COLO829 (cell line): ENCODE measurements at places on chromosomes 12 and 14.
A peak's percentile ranks its signal among the peaks of the same experiment; 100 is the strongest.

DNA sequence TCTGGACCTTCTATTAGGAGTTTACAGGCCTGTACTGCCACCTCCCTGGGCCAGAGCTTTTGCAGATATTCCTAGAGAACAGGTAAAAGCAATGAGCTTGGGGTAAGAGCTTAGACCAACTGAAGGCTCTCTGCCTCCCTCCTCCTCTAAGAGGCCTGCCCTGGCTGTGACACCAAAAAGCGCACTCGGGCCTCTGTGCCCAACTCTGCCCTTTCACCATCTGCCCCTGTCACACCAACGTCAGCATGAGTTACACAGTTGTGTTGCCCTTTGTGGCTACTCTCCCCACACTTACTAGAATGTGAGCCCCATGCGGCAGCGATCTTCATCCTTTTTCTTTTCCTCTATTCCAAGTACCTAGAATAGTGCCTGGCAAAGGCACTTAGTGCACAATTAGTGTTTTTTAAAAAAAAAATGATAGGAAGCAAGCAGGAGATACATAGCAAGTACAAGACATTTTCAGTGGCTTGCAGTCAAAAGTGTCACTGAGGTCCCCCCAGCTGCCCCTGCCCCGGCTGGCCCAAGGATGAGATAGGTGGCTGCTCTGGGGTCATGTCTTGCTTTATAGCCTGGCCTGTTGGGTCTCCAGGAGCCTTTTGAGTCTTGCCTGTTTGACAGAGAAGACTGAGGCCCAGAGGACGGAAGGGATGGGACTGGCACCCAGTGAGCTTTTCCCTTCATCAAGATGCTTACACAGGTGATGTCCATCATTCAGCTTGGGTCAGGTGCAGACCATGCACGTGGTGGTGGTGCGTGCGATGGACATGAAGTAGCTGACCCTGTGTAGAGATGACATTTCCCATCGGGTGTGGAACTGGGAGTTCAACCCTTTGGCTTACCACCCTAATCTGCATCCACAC lies 12.5 kb downstream of the CKB start:
- no peak for DNase-seq

GRCh38 chr14:38866461-38866860 lies 236.6 kb downstream of the SEC23A start:
- DNase-seq, result no peak

DNA sequence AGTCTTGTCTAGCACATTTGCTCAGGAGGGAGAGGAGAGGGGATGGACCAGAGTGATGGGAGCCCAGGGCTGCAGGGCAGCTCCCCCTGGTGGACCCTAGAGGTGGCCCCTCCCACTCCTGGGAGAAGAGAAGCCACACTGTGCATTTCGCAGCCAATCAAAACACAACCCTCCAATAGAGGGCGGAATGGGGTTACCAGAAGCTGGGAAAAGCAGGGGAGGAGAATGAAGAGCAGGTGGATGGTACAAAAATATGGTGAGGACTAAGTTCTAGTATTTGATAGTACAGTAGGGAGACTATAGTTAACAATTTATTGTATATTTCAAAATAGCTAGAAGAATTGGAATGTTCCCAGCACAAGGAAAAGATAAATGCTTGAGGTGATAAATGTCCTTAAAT lies 23.6 kb downstream of the VASH1 start:
- peak; percentile 96 for DNase-seq

GRCh38 chr12:129941618-129942017 lies 37.8 kb upstream of the TMEM132D start:
- DNase-seq, result no peak

DNA sequence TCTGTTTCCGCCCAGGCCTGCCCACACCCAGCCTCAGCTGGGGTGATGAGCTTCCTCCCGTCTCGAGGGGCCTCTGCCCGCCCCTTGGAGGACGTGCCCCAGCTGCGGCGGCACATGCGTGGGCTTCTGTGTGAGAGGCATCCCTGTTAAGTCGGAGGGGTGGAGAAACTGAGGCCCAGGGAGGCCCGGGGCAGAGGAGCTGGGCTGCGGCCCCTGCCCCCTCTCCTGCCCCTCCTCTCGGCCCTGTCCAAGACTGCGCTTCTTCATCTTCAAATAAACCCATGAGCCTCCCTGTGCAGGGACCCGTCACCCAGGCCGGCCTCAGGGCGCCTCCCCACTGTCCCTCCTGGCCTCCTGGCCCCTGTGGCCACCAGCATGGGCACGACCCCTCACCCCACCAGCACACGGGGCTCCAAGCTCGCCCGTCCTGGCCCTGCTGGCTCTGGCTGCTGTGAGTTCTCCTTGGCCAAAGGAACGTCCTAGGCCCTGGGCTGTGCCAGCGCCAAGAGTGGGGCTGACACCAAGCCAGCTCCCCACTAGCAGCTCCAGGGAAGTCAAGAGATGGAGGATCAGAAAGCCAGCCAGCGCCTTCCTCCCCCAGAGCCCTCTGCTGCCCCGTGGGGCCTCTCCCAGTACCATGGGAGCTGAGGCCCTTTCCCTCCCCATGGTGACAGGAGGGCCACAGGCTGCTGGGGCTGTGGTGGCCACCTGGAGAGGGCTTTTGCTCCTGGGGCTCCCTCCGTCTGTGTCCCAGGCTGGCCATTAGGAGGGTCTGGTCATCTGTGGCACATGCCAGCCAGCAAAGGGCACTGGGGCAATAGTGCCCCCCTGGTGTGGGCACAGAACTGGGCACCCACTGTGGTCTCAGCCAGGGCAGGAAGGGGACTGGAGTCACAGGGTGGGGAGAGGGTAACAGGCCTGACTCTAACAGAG lies 180.4 kb downstream of the KIF26A start:
- DNase-seq, result no peak

GRCh38 chr12:94445662-94446061 lies 14.0 kb downstream of the CEP83 start:
- DNase-seq, result no peak

DNA sequence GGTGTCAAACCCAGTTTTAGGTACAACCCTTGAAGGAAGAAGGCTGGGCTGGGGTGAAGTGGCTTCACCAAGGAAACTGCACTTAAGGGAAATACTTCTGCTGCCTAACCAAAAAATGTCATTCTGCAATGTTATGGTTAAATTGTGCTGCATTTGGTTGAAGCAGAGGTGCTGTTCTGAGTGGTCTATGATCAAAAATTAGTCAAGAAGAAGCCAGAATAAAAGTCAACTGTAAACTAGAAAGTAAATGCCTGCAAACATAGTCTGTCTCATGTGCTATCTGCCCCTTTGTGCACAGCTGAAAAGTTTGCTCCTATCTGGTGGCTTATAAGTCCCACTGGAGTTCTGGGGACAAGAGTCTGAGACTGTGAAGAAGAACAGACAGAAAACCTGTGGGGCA lies 158.8 kb downstream of the C12orf42 start:
- no peak for DNase-seq

GRCh38 chr12:90546511-90546910 lies 408.5 kb downstream of the CCER1 start:
- no peak for DNase-seq

DNA sequence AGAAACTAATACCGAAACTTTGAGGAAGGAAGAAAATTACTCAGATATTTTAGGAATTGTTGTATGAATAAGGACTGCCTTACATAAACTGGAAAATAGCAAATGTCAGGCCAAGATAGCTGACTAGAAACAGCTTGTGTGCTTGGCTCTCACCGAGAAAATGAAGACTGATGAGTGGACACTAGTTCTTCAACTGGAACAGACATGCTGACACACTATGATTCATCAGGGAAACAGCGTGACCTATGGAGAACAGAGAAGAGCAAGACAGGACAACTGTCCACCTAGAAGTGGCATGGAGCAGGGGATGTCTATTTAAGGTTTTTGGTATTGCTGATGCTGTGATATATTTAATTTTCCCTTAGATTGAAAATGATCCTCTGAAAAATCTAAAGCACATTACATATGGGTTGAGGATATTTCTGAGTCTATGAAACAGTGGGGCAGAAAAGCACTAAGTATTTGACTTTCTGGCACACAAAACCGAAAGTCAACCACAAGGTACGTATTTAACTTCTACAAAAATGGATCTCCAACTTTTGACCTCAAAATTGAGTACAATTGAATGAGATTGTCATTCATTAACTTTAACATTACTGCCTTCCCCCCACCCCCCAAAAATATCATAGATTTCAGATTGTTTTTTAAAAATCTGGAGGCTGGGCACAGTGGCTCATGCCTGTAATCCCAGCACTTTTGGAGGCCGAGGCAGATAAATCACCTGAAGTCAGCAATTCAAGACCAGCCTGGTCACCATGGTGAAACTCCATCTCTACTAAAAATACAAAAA lies 863.2 kb downstream of the LRFN5 start:
- DNase-seq, result no peak

- DNase-seq, result no peak
These were observed 584.5 kb downstream of the TMTC2 start for GRCh38 chr12:83271201-83271600.

- DNase-seq, result no peak
These were observed 2.4 kb downstream of the KRT76 start for GRCh38 chr12:52774629-52775250.

- DNase-seq, result no peak
These were observed 553 bp upstream of the KRT79 start for GRCh38 chr12:52834727-52835001.

- DNase-seq, result no peak
These were observed 54.7 kb upstream of the CLMN start for GRCh38 chr14:95374239-95374997.

DNA sequence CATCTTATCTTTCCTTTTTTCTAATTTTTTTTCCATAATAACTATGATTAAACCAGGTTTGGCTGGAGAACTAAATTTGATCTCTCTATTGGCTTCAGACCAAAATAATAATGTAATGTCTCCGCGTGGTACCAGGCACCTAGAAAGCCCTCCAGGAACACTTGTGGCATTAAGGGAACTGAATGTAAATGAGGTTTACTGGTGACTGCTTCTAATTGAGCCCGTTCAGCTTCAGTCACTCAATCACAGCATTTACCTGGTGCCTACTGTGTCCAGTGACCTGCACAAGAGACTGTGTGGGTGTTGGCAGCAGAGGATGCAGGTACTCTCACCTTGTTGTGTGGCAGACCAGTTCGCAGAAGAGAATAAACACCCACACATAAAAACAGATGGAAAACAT lies 302.5 kb downstream of the DPF3 start:
- no peak for DNase-seq

GRCh38 chr14:102164965-102165364 lies 25.3 kb downstream of the WDR20 start:
- DNase-seq, result no peak

DNA sequence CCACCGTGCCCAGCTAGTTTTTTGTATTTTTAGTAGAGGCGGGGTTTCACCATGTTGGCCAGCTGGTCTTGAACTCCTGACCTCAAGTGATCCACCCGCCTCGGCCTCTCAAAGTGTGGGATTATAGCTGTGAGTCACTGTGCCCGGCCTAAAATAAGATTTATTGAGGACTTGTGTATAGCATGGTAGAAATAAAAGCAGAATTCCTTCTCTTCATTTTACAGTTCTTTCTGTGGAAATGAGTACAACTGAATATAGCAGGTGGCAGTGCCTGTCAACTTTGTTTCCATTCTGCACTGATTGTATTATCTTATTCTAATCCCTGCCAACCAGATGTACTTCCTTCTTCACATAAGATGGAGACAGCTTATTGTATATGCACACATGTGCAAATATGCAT lies 41.0 kb downstream of the DIP2B start:
- DNase-seq, result no peak

- DNase-seq, result peak; percentile 56
These were observed 417.3 kb downstream of the SNAPC1 start for GRCh38 chr14:62179367-62180018.

GRCh38 chr12:87336814-87337336 lies 692.3 kb downstream of the C12orf50 start:
- DNase-seq, result no peak

DNA sequence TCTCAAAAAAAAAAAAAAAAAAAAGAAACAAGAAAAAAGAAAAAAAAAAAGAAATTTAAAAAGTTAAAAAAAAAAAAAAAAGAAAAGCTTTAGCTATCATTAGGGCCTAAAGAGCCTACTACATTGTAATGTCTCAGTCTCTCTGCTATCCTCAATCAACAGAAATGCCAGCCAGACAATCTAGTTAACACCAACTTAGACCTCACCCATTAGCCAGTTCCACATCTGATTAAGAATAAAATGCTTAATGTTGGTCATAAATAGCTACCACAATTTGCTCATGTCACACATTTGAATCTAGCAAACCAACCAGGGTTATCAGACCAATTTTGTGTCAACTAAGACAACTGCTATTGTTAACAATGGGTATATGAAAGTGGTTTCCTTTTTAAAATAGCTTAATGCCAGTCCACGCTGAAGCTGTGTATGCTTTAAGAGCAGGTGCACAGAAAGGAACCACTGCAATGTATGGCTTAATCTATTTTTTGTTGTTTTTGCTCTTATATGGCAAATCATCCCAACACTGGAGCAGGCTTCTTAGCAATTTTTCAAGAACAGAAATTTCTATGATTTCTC lies 45.5 kb upstream of the SELPLG start:
- no peak for DNase-seq

DNA sequence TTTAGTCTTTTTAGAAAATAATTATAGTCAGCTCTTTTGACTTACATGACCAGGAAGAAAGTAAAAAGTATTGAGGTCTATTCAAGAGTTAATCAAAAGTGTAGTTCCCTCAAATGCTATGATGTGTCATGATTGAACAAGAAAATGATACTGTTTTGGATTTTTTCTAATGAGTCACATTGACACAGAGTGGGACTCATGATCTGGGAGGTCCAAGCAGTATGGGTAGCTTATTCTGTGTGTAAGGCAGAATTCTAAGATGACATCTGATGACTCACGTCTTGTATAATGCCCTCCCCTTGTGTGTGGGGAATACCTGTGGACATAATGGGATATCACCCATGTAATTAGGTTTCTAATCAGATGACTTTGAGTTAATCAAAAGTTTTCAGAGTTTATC lies 178.1 kb upstream of the DDHD1 start:
- no peak for DNase-seq

GRCh38 chr14:103436533-103436932 lies 51.3 kb downstream of the MARK3 start:
- DNase-seq, result no peak

- DNase-seq, result no peak
These were observed 123.3 kb downstream of the KCNC2 start for GRCh38 chr12:75086091-75087038.

- DNase-seq, result no peak
These were observed 65.0 kb upstream of the MON2 start for GRCh38 chr12:62401631-62402030.

DNA sequence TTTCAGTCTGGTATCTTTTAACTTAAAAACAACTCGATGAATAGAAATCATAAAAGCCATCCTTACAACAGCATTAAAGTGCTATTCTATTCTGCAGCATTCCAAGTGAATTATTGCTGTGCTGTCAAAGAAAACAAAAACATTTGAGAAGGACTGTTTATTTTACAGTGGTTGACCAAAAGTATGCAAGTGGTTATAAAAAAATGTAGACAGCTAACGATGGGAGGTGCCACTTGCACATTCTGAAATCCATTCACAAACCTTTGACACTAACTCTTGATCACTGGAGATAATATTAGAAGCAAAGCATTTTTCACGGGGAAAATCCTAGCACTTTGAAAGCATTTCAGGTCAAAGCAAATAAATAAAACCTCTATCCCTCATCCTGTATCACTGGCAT lies 55.6 kb downstream of the HMGA2 start:
- DNase-seq, result no peak
